T-helper 17 cell (primary cell): ENCODE measurements at places on chromosomes 4 and X.

GRCh38 chr4:147830987-147831386 lies 99.1 kb downstream of the ARHGAP10 start:
- no peak for DNase-seq

DNA sequence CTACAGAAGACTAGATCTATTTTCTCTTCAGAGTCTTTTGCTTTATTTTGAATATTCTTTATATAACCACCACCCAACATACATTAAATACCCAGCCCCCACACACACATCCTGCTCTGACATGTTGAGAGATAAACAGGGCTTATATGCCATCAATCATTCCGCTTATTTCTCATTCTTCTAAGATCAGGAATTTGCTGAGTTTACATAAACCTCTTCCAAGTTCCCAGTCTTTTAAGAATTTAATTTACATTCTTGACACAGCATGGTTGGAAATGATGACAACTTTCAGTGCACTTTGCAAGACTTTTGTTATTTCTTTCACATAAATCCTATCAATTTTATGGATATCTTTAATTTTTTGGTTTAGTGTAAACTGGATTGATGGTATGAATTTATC lies 17.5 kb upstream of the RAB9B start:
- DNase-seq: no peak

- DNase-seq: no peak
Measured at GRCh38 chr4:136329042-136329662, 1203.1 kb downstream of the PCDH18 start.

GRCh38 chr4:70515367-70516250 lies 2.8 kb upstream of the AMTN start:
- DNase-seq: no peak
